Left lobe of liver (tissue), 2 donors: ENCODE measurements at places on chromosomes 2 and 18. TPM values are rescaled to one million over a fixed set of nuclear protein-coding genes. Genes with fewer than 3 reads are reported as not detected.

- DNase-seq, result no peak
Observed at GRCh38 chr2:30960213-30960612, 153.0 kb upstream of the CAPN13 start.

Gene C1GALT1C1L
- not detected for total RNA-seq

Gene GALR1
- total RNA-seq, result not detected

GRCh38 chr2:28567061-28567471 lies 71.2 kb downstream of the PLB1 start:
- DNase-seq, result no peak

Gene IL36RN
- total RNA-seq, result not detected
